ENCODE measurements at places on chromosomes 4 and X. TPM values are rescaled to one million over a fixed set of nuclear protein-coding genes. Genes with fewer than 3 reads are reported as not detected.

The FABP2 gene
- total RNA-seq, result not detected

The DCUN1D4 gene
- total RNA-seq, result 10.5 TPM

The FGB gene
- total RNA-seq, result 22.1 TPM

The PABPC1L2B gene
- total RNA-seq, result not detected

The SYN1 gene
- 0.24 TPM for total RNA-seq

The RIPPLY1 gene
- total RNA-seq, result not detected

The SPANXA1 gene
- total RNA-seq, result 0.25 TPM

The PLAC8 gene
- 0.94 TPM for total RNA-seq

The ETDB gene
- not detected for total RNA-seq

The KCND1 gene
- total RNA-seq, result 0.70 TPM

The HHIP gene
- total RNA-seq, result 0.76 TPM

The PKD2 gene
- 24.5 TPM for total RNA-seq

The SLC25A5 gene
- 745 TPM for total RNA-seq

The P2RY4 gene
- not detected for total RNA-seq

The NLRP2B gene
- total RNA-seq, result not detected

The CAPN6 gene
- total RNA-seq, result not detected

The GPR50 gene
- 0.34 TPM for total RNA-seq

The VSIG1 gene
- 0.12 TPM for total RNA-seq

The CABS1 gene
- not detected for total RNA-seq

The CT55 gene
- total RNA-seq, result not detected

The LEF1 gene
- total RNA-seq, result not detected

The RAB40AL gene
- not detected for total RNA-seq

The CENPVL1 gene
- not detected for total RNA-seq

The TRAM1L1 gene
- 0.50 TPM for total RNA-seq

The VEGFD gene
- 0.46 TPM for total RNA-seq

The COL25A1 gene
- total RNA-seq, result not detected

The TACR3 gene
- total RNA-seq, result not detected

The ARHGEF38 gene
- total RNA-seq, result not detected

The ERVMER34-1 gene
- 0.42 TPM for total RNA-seq

The NUDT10 gene
- total RNA-seq, result 1.4 TPM

The PPEF1 gene
- total RNA-seq, result 1.5 TPM

The VCX gene
- total RNA-seq, result not detected

The ATP8A1 gene
- total RNA-seq, result 0.03 TPM

The C4orf50 gene
- total RNA-seq, result not detected

The CFP gene
- total RNA-seq, result 0.95 TPM

The STOX2 gene
- 3.1 TPM for total RNA-seq

The ADH1C gene
- not detected for total RNA-seq
